Stimulated activated CD8-positive, alpha-beta memory T cell treated with anti-CD3 and anti-CD28 coated beads, Interleukin-4, amount 100 ng/mL, for 1 hour (primary cell): ENCODE measurements at places on chromosomes 2 and 18.

GRCh38 chr2:26298286-26298637, 47.7 kb upstream of the SELENOI start:
- no peak for DNase-seq

GRCh38 chr2:72950558-72951255, 33.4 kb downstream of the EMX1 start:
- DNase-seq = no peak

DNA sequence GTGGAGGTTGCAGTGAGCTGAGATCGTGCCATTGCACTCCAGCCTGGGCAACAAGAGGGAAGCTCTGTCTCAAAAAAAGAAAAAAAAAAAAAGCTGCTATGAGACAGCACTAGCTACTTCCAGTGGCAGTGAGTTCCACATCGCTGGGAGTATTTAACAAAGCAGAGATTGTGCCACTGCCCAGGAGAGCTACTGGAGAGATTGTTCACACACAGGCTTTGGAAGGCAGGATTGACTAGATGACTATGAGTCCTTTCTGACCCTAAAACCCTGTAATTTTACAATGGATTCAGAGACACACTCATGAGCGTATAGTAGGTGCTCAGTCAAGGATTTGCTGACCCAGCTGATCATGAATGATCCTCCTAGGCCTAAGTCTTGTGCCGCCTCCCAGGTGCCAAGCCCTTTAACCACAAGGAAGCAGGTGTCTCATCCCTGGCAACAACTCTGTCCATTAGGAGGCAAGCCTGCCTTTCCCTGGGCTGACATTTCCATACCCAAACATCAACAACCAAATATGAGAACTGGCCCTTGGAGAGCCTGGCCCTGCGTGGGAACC, 45.0 kb upstream of the ODC1 start:
- no peak for DNase-seq

DNA sequence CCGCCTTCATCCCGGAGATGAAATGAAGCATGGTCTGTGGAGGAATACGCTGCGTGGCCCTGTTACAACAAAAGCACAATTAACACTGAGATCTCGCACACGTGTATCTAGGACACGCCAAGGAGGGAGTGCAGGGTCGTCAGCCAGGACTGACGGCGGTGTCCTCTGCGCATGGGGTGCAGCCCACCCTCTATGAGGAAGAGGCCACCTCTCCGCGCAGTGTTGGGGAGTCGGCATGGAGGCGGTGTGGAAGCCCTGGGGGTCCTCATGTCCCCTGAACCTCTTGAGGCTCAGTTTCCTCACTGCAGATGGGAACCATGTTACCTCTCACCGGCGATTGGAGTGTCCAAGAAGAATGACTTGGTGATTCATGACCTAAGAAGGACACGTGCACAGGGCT, 86.0 kb upstream of the ZNF236 start:
- DNase-seq = no peak

- no peak for DNase-seq
Measured at GRCh38 chr2:196535742-196536141, 103.8 kb upstream of the CCDC150 start.

DNA sequence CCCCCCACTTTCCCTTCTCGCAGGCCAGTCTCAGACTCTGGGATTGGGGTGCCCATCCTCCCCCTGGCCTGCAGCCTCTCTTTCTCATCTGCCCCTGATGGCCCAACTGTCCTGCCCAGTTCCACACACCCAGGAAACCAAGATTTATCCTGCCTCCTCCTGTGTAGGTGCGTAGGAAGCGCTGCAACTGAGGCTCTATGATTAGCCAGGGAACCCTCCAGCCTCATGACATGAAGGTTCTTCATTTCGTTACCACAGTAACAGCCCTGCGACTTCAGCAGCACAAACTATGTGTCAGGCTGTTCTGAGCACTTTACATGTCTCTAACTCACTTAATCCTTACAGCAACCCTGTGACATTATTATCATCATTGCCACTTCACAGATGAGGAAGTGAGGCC, 305.9 kb downstream of the CELF4 start:
- DNase-seq = no peak

GRCh38 chr2:10165282-10165681, 42.7 kb downstream of the RRM2 start:
- no peak for DNase-seq

GRCh38 chr2:238743243-238744065, 104.4 kb upstream of the TWIST2 start:
- DNase-seq = no peak

DNA sequence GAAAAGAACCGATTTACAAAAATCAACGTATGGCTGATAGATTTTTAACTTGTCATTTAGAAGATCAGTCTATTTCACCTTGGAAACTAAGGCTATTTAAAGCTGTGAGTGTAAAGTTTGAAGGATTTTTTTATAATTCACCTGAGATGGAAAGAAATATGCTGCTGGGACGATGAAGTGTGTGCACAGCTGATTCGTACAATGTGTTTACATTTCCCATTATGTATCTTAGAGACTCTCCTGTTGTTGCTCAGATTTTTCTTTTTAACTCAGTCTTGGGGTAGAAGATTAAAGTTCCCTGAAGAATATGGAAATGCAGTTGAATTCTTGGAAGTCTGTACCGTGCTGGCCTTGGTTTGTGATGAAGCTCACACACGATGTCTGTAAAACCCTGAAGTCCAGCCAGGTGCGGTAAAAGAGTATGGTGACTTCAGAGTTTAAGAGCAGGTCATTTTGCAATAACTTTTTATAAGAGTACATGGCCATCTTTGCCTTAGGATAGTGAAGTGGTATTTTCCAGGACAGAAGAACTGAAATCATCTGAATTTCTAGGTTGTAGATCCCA, 250.1 kb downstream of the PRKCE start:
- no peak for DNase-seq

GRCh38 chr2:16666449-16666801, 791 bp upstream of the CYRIA start:
- no peak for DNase-seq

DNA sequence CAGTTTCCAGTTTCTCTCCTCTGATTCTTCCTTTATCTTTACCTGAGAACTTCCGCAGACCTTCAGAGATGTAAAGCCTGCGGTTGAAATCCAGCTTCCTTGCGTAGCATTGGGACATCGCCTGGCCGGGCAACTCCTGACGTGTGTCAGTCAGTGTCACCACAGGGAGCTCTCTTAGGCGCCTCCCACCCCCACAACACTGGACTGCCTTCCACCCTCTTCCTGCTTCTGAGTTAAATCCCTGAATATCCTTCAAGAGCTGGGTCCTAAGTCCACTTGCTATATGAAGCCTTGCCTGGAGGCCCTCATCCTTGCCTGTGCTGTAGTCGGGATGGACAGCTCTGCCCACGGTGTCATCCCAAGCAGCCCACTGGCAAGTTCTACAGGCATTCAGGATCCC, 179.4 kb downstream of the SEPTIN10 start:
- DNase-seq = no peak

DNA sequence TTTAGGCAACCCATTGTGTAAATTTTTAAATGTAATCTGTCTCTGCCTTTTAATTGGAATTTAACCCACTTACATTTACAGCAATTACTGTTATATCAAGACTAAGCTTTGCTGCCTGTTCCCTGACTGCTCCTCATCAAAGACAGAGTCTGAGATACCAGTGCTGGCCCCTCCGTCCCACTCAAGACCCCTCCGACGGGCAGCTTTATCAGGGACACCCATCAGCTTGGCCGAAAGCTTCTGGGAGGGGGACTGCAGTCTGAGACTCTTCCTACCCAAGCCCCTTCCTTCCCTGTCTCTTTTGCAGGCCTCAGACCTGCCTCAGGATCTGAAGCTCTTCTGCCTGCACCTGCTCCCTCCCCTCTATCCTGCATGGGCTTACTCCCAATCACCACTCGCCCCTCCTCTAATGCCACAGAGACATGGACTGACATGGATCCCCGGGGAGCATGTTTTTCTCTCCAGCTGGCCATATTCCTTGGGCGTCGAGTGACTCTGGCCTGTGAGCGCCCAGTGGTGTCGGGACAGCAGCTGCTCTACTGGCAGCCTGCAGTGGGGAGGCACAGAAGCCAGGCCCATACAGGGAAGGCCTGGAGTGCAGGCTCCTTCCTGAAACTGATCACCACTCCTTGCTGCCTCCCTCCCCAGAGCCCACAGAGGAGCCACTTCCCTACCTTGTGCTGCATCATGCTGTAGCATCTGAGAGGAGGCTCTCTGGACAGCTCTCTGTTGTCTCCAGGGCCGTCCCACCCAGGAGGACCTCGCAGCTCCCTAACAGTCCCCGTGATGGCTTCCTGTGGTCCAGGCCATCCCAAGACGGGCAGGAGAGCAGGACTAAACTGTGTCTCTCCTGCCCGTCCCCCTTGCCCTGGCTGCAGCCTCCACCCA, 3.7 kb upstream of the KIF1A start:
- no peak for DNase-seq

DNA sequence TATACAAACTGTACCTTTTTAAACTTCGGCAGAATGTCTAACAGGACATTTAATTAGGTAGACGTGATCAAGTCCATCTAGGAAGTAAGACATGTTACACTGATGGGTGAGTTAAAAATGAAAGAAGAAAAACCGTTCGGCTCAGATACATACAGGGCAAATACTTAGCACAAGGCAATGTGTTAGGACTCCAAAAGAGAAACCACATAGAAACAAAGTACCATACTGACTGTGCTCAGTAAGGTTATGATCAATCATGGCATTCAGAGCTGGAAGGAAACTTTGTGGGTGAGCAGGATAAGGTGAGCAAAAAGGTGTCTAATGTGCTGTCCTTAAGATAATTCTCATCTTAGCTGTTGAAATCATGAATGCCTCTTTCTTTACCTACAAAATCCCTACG, 211.9 kb downstream of the STK39 start:
- DNase-seq = no peak

DNA sequence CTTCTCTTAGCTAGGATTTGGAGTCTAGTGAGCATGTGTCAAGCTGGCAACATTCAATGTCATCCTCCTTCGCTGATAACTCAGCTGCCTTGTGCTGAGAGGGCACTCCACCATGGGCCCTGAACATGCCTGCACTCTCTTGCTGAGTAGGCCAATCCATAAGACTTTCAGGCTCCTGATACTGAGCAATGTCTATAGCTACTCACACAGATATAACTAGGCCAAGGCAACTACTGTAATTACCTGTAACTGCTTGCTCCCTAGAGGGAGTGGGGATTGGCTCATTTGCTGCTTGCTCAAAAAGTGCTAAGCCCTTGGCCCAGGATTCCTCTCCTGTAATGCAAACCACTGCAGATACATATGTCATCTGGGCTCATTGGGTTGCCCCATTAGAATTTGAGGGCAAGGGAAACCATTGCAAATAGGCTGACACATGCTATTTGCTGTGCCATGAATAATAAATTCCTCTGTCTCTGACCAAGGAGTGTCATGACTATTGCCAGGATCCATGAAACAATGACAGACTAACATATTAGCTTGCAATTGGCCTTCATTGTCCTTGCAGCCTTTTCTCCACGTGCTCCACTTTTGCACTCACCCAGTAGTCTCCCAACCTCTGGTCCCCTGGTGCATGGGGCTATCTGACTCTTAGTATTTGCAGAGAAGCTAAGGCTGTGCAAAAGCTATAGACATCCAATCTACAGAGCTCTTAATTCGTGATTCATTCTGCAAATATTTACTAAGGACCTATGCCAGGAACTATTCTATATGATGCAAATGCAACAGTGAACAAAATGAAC, 36.9 kb upstream of the BMPR2 start:
- no peak for DNase-seq

DNA sequence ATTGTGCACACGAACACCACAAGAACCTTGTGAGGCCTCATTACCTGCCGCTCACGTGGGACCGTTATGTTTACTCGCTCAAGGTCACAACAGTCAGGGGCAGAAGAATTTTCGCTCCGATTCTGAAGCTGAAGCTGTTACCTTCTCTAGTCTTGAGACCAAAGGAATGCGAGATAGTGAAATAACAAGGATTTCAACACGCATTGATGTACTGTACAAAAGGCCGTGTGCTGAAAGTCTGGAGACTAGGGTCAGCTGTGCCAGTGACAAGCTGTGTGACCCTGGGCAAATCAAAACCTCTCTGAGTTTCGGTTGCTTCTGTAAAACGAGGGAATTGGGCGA, 583 bp downstream of the NEMP2 start:
- DNase-seq = peak; percentile 8

GRCh38 chr2:223494496-223494895, 107.7 kb downstream of the SCG2 start:
- no peak for DNase-seq

- DNase-seq = no peak
Measured at GRCh38 chr2:96083064-96083939, 33.1 kb downstream of the ADRA2B start.

DNA sequence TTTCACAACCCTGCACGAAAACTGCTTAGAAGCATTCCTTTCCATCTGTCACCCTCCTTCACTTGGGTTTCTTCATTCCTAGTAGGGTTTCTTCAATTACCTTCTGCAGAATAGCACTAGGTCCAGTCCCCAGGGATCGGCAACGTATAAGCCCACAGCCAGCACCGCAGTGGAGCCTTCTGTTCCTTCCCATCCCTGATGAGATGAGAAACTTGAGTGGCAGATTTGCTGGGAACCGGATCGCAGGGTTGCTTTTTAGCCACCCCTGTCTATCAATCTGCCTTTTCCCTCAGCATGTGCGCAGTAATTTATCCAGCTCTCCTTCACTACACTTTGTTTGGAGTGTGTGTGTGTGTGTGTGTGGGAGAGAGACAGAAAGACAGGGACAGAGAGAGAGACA, 94.2 kb downstream of the CD8B2 start:
- DNase-seq = no peak

- DNase-seq = no peak
Measured at GRCh38 chr2:221571025-221571550, 1.0 kb downstream of the EPHA4 start.

GRCh38 chr2:159156834-159157233, 129.7 kb downstream of the WDSUB1 start:
- no peak for DNase-seq

DNA sequence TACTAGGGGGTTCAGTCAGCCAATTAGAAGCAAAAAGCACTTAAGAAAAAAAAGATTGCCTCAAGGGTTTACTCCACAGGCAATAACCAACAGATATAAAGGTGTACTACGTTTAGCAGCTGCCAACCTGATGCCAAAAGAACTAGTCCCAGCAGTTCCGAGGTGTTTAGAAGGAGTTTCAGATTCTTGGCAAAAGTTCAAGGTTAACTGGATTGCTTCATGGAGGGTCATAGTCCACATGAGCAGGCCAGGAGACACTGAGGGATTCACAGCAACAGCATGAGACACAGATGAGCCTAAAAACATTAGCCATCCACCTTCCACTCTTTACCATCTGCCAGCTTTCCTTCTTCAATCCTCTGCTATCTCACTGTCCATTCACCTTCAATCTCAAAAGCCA, 4.9 kb upstream of the DNAH7 start:
- no peak for DNase-seq

DNA sequence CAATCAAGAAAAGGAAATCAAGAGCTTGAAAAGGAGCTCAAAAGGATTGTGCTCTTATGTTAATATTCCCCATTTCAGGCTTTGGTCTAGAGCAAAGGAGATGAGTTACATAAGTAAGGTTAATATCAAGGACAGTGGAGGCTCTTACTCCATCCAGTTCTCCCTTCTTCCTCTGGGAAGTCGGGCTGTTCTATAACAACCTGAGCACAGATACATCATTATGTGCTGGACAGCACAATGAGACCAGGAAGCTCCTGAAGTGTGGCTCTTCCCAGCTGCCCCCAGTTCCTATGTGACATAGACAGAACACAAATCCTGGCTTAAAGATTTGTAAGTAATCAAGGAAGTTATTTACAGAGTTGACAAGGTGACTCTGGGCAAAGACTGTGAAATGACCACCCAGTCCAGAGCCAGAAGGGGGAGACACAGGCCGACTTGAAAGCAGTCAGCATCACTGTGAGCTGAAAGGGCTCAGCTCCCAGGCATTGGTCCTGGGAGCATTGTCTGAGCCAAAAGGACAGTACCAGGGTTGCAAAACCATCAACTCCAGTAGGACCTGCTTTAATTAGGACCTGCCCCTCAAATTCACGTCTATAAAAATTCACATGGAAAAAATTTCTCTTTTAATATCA, 917.6 kb upstream of the ACVR2A start:
- no peak for DNase-seq
